ENCODE measurements at places on chromosomes 7 and 10. TPM values are rescaled to one million over a fixed set of nuclear protein-coding genes. Genes with fewer than 3 reads are reported as not detected.

DNA sequence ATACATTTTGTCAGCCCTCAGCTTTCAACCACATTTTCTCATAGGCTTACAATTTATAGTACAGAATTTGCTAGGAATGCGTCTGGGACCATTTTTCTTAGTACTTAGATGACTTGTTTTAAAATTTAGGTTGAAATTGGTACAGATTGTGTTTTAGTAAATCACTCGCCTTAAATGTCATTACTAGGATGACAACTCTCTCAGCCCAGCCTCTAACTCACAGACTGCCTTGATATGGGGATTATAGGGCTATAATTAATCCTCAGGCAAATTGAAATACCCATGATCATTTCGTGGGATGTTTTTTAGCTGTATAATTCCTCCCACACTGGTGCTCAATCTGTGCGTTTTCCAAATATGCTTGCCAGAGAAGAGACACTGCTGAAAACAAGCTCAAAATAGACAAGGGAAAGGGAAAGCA lies 299.7 kb upstream of the AKR1E2 start:
- no peak for DNase-seq

GRCh38 chr7:15609287-15609686 lies 47.5 kb upstream of the AGMO start:
- no peak for DNase-seq

DNA sequence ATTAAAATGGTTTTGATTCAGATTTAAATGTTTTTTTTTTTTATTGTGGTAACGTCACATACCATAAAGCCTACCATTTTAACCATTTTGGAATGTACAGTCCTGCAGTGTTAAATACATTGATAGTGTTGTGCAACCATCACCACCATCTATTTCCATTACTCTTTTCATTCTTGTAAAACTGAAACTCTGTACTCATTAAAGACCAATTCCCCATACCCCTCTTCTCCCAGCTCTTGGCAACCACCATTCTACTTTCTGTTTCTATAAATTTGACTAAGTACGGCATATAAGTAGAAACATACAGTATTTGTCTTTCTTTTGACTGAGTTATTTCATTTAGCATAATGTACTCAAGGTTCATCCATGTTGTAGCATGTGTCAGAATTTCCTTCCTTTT lies 96.2 kb downstream of the EXOC4 start:
- DNase-seq, result no peak

- DNase-seq, result no peak
Measured at GRCh38 chr10:51469686-51470085, 229.7 kb downstream of the CSTF2T start.

DNA sequence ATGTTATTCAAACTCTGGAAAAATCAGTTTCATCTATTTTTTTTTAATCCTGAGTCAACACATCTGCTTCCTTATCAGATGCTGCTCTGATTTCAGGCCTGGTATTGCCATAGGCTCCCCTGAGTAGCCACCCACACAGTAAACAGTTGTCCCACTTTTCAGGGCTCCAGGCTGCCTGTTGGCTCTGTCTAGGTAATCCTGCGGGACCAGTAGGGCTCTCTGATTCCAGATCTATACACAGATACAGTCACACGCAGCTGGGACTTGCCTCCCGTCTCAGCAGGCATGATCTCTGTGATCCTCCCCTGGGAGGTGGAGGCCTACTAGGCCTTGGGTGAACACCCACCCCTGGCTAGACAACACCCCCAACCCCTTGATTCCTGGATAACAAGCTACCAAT lies 206.1 kb downstream of the CREB5 start:
- DNase-seq, result no peak

DNA sequence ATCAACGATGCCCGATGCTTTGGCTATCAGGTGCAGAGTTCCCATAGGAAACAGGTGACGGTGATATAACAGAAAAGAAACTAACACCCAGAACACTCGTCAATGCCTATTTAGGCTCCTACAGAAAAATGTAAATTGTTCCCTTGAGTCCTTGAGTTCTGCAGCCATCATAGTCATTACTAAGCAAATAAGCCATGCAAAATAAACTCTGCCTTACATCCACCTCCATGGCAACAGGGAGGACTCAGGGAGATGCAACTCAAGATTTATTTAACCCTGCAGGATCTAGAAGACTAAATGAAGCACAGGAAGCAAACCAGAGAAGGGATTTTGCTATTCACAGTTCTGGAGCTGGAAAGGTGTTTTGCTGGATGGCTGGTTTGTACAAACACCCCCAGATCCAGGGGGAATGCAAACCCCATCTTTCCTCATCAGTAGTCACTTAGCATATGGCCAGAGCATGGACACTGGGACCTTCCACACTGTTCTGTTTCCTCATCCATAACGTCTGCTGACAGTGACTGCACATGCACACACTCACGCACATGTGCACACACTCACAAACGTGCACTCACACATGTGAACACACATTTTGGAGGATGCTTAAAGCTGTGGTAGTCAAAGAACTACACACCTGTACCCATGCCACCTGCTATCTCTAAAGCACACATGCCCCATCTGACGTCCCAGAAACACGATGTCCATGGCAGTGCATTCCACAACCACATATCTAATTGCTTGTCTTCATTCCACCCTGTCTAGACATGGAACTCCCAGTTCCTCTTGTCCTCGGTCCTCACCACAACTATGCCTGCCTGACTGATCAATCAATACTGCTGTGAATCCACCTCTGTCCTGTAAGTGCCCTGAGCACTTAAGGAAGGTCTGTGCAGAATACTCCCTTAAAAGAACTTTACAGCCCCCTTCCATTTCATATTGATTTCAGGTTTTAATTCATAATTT lies 178.2 kb downstream of the COBL start:
- DNase-seq, result no peak

- no peak for DNase-seq
Measured at GRCh38 chr7:29289156-29290021, 94.8 kb downstream of the CHN2 start.

The LRGUK gene
- total RNA-seq, result 0.79 TPM

The COL26A1 gene
- total RNA-seq, result not detected

Measured in posterior vena cava (tissue), 2 donors.